T-cell (primary cell): ENCODE measurements at places on chromosomes 2 and 18. TPM values are rescaled to one million over a fixed set of nuclear protein-coding genes. Genes with fewer than 3 reads are reported as not detected.

DNA sequence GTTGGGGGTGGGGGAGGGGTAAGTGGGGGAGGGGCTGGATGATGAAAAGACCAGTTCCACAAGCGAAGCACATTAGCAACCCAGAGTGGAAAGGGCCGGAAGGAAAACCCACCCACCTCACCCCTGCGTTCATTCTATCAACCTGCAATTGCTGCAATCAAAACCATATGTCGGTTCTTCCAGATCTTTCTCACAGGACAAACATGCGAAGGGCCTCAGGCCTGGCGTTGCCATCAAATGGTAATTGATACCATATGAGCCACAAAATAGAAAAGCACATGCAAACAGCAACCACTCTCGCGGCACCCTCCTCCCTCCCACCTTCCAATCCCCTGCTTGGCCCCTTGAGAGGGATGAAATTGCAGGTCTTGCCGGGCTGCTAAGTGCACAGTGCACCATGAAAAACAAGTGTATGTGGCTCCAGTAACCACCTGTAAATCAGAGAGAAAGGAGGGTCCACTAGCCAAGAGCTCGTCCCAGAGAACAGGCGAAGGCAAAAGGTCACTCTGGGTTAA, 287.5 kb downstream of the TCF4 start:
- DNase-seq = no peak

DNA sequence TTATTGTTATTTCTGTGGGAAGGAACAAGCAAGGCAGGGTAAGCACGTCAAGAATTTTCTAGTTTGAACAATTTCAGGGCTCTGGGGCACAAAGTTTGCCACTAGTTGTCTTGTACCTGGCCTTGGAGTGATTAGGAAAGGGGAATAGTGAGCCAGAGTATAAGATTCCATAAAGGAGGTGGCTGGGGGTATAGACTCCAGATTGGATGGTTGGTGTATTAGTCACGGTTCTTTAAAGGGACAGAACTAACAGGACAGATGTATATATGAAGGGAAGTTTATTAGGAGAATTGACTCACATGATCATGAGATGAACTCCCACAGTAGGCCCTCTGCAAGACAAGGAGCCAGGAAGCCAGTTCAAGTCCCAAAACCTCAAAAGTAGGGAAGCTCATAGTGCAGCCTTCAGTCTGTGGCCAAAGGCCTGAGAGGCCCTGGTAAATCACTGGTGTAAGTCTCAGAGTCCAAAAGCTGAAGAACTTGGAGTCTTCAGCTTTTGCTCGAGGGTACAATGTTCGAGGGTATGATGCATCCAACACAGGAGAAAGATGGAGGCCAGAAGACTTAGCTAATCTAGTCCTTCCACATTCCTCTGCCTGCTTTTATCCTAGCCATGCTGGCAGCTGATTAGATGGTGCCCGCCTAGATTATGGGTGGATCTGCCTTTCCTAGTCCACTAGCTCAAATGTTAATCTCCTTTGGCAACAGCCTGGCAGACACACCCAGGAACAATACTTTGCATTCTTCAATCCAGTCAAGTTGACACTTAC, 31.5 kb upstream of the PTPRM start:
- DNase-seq = no peak

DNA sequence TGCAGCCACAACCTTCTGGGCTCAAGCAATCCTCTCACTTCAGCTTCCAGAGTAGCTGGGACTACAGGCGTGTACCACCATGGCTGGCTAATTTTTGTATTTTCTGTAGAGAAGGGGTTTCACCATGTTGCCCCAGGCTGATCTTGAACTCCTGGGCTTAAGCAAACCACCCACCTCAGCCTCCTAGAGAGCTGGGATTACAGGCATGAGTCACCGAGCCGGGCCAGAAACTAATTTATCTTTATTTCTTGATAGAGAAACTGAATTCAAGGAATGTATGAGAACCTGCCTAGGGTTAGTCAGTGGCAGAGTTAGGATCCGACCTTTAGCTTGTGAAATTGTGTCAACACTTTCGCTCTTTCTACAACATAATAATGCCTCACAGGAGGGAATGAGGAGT, 19.3 kb upstream of the ITGAV start:
- DNase-seq = no peak

DNA sequence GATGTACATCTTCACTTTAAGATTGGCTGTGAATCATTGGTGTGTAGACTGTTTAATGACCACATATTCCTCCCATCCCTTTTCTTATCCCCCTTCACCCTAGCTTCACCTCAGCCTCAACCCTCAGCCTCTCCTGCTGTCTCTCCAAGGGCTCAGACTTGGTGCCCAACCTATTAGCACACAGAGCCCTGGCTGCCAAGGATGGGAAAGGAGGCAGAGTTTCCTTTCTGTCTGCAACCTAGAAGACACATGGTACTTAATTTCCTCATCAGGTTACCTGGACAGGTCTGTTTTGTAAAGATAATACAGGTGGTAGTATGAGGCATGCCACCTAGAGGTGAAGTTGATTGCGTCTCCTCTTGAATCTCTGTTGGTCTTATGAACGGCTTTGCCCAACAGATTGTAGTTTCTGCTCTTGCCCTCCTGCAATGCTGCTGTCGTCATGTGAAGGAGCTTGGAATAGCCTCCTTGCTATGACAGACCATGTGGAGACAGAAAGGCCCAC, 44.5 kb upstream of the RMND5A start:
- no peak for DNase-seq

GRCh38 chr2:167005096-167005495, 116.8 kb downstream of the XIRP2 start:
- no peak for DNase-seq

GRCh38 chr18:44792456-44793061, 111.9 kb downstream of the SETBP1 start:
- DNase-seq = no peak

The TCF23 gene
- not detected for total RNA-seq

DNA sequence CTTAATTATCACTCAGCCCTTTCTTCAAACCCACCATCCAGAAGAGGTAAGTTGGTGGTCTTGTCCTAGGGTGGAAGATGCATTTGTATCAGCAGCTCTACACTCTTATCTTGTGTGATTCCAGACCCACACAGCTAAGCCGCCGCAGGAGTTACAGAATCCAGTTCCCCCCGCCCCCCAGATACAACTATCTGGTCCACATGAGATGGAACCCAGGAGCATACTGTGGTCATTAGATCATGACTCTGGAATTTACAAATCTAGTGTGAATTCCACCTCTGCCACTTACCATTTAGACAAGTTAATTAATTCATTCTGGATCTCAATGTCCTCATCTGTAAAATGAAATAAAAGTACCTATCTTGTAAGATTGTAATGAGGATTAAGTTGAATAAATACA, 486.4 kb downstream of the BCL11A start:
- no peak for DNase-seq
